WTC11 (cell line): ENCODE measurements at places on chromosomes 4 and X. TPM values are rescaled to one million over a fixed set of nuclear protein-coding genes. Genes with fewer than 3 reads are reported as not detected.

DNA sequence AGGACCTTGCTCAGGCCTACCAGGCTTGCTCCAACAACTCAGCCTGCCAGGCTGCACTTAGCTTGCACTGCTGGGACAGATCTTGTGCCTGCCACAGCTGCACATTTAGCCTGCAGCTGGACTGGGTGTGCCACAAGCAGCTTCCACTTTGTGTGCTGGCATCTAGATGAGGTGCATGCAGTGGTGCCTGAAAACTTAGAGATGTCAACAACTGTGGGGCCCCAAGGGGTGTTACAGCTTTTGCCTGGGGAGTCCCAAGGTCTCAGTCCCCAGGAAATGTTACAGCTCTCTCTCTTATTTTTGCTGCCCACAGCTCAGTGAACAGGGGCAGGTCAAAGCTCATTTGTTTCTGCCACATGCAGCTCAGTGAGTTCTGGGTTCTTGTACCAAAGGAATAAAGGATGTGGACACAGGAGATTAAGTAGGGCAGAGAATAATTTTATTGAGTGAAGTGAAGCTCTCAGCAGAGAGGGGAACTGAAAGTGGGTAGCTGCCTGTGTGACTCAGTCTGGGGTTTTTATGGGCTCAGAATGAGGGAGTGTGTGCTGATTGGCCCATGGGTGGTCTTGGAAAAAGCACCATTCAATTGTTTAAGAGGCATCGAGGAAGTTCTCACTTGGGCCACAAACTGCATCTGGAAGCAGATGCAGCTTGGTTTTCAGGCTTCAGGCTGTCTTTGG lies 828.3 kb downstream of the TECRL start:
- H3K27ac ChIP-seq, result no peak overlapping the region
- H3K4me3 ChIP-seq, result no peak overlapping the region
- H3K36me3 ChIP-seq, result no peaks in the 10 kb centered on the region

GRCh38 chr4:86910369-86910768 lies 18.1 kb upstream of the C4orf36 start:
- no peaks in the 10 kb centered on the region for H3K36me3 ChIP-seq
- no peak for DNase-seq
- no peaks in the 10 kb centered on the region for H3K27me3 ChIP-seq
- H3K4me3 ChIP-seq, result no peak overlapping the region
- H3K4me1 ChIP-seq, result peaks cover 12% of the 10 kb centered on the region

DNA sequence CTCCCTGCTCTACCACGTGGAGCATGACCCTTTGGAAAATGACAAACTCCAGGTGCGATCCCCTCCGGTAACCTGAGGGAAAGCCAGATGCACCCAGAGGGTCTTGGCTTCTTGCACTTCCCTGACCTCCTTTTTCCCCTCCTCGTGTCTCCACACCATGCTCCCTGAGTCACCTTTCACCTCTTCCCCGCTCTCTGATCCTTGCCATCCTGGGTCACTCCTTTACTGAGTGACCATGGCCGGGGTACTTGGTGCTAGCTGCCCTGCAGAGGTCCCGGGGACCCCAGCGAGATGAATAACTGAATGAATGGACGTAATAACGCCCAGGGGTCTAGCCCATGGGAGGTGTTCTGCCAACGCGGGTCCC lies 401 bp upstream of the ZFP92 start:
- no peaks in the 10 kb centered on the region for H3K36me3 ChIP-seq
- no peak for DNase-seq
- peak overlapping the region; percentile 59 for H3K4me3 ChIP-seq
- peaks cover 8% of the 10 kb centered on the region for H3K4me1 ChIP-seq

Gene ALAS2
- total RNA-seq, result 0.30 to 0.35 TPM in 2 of 3 replicates, not detected in the other

DNA sequence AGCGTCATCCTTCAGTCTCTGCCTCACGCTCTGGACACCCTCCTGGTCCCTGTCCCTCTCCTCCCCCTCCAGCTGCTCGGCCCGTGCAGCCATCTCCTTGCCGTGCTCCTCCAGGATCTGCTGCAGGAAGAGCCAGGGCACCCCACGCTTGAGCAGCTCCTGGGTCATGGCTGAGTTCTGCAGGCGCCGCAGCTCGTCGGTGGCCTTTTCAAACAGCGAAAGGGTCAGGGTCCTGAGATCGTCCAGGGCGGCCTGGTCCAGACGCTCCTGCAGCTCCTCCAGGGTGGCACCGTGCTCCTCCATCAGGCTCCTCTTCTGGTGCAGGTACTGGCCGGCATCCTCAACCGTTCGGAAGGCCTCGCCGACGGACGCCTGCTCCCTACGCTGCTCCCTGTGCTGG lies 85.8 kb downstream of the EVC2 start:
- no peak for DNase-seq
- peaks cover 38% of the 10 kb centered on the region for H3K36me3 ChIP-seq
- H3K27ac ChIP-seq, result no peak overlapping the region
- H3K27me3 ChIP-seq, result no peaks in the 10 kb centered on the region
- no peak overlapping the region for H3K4me3 ChIP-seq
- no peaks in the 10 kb centered on the region for H3K4me1 ChIP-seq

- DNase-seq, result no peak
- H3K27me3 ChIP-seq, result no peaks in the 10 kb centered on the region
- no peak overlapping the region for H3K27ac ChIP-seq
- H3K4me3 ChIP-seq, result no peak overlapping the region
- no peaks in the 10 kb centered on the region for H3K4me1 ChIP-seq
Observed at GRCh38 chrX:10233173-10233572, 76.4 kb downstream of the CLCN4 start.

DNA sequence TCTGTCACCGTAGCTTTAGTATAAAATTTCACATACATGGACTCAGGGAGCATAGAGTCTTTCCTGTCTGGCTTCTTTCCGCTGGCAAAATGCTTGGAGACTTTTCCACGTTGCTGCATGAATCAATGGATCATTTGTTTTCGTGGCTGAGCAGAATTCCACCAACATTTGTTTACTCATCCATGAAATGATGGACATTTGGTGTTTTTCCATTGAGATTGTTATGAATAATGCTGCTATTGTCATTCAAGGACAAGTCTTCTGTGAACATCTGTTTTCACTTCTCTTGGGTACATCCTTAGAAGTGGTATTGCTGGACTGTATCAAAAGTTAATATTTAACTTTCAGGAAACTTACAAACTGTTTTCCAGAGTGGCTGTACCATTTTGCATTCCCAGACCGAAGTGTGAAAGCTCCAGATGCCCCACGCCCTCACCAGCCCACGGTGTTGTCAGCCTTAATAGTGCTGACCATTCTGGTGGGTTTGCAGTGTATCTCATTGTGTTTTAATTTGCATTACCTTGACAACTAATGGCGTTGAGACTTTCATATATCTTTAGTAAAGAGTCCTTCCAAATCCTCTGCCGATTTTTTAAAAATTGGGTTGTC lies 5.8 kb upstream of the TMEM271 start:
- H3K27me3 ChIP-seq, result peaks cover 69% of the 10 kb centered on the region
- peaks cover 22% of the 10 kb centered on the region for H3K4me1 ChIP-seq
- no peak overlapping the region for H3K4me3 ChIP-seq
- DNase-seq, result no peak

- no peaks in the 10 kb centered on the region; the same call in 1 of the 2 replicates for H3K27me3 ChIP-seq
- H3K27ac ChIP-seq, result peak overlapping the region; percentile 71
- peak; percentile 18 for DNase-seq
- peaks cover 11% of the 10 kb centered on the region for H3K4me1 ChIP-seq
Observed at GRCh38 chr4:61950625-61951024, 750.5 kb downstream of the ADGRL3 start.

- H3K4me1 ChIP-seq, result peaks cover 35% of the 10 kb centered on the region
- no peak for DNase-seq
- H3K36me3 ChIP-seq, result no peaks in the 10 kb centered on the region
- H3K4me3 ChIP-seq, result no peak overlapping the region
Observed at GRCh38 chr4:3802571-3803474, 36.6 kb downstream of the ADRA2C start.

GRCh38 chr4:146040623-146041022 lies 102.0 kb upstream of the ZNF827 start:
- DNase-seq, result no peak
- no peak overlapping the region for H3K27ac ChIP-seq
- no peak overlapping the region for H3K4me3 ChIP-seq
- H3K4me1 ChIP-seq, result no peaks in the 10 kb centered on the region

- H3K4me3 ChIP-seq, result no peak overlapping the region
- H3K4me1 ChIP-seq, result peaks cover 14% of the 10 kb centered on the region
- no peaks in the 10 kb centered on the region; the same call in 1 of the 2 replicates for H3K27me3 ChIP-seq
- DNase-seq, result no peak
- H3K36me3 ChIP-seq, result peaks cover 18% of the 10 kb centered on the region
Observed at GRCh38 chr4:22356987-22357596, 158.8 kb downstream of the ADGRA3 start.

GRCh38 chr4:185987961-185988627 lies 80.9 kb upstream of the TLR3 start:
- no peak for DNase-seq
- peaks cover 6% of the 10 kb centered on the region for H3K4me1 ChIP-seq
- H3K4me3 ChIP-seq, result no peak overlapping the region
- H3K36me3 ChIP-seq, result peaks cover 5% of the 10 kb centered on the region
